Foreskin melanocyte (primary cell): ENCODE measurements at places on chromosomes 2 and 18.

DNA sequence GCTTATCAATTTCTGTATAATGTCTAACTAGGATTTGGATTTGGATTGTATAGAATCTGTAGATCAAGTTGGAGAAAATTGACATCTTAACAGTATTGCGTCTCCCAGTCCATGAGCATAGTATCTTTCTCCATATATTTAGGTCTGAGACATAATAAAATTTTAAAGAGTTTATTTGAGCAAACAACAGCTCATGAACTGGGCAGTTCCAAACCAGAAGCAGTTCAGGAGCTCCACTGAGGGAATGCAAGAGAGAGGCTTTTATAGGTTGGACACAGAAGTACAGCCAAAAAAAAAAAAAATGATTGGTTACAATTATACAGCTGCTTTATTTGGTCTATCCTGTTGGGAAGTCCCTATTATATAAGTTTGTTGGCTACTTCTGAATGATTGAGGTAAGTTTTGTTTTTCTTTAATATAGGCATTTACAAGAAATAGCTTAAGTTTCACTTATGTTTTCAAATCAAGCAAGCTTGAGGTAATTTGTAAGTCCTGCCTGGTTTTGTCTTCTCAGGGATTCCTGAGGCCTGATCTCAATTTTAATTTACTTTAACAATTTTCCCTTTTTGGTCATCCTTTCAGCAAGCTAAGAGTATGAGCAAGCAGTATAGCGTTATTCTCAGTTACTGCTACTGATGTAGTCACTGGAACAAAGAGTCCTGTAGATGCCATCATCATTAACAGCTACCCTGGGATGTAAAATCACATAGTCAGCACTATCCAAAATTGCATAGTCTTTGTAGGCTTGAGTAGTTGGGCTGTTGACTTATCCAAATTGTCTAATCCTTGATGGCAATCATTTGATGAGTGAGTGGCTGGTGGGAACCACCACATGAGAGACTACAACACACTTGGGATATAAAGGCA is 27.5 kb upstream of the RUFY4 start:
- no peak for DNase-seq

DNA sequence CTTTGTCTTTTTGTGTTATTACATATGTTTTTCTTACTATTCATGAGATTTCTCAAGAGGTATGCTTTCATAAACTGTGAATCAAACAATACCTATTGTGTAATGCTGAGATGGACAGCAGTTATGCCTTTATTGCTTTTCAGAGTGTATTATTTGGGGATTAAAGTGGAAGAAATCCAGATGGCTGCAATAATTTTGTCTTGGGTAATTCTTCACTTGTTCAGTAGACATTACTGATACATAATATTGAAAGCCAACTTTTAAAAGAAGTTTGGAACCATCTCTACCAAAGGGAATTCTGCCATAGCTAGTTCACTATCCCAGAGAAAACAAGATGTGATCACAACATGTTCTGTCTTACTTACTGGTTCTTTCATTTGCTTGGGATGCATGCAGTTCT is 253.4 kb upstream of the ZSWIM2 start:
- no peak for DNase-seq

- DNase-seq, result no peak
Measured at GRCh38 chr2:170984079-170984478, 55.0 kb downstream of the GORASP2 start.

- DNase-seq, result no peak
Measured at GRCh38 chr2:162011706-162012564, 62.1 kb downstream of the DPP4 start.

- DNase-seq, result no peak
Measured at GRCh38 chr2:205932861-205933260, 153.1 kb downstream of the INO80D start.

- DNase-seq, result no peak
Measured at GRCh38 chr2:121824264-121824663, 68.8 kb downstream of the TSN start.
